ENCODE measurements at places on chromosomes 11 and 22.

DNA sequence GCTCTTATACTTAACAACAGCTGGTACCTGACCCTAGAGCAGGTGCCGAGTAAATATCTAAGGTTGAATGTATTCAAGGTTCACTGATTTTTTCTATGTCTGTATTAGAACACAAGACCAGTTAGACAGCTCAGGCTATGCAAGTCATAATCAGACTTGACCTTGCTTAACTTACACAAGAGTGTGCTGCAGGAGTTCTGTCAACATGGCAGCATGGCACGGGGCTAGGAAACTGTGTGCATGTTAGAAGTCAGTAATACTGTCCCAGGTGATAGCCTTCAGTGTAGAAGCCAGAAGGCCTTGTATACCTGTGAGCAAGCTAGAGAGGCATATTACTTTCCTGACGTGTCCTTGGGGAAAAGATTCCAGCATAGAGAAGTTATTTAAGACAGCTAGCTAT lies 253.1 kb downstream of the FAT3 start:
- DNase-seq, result no peak

DNA sequence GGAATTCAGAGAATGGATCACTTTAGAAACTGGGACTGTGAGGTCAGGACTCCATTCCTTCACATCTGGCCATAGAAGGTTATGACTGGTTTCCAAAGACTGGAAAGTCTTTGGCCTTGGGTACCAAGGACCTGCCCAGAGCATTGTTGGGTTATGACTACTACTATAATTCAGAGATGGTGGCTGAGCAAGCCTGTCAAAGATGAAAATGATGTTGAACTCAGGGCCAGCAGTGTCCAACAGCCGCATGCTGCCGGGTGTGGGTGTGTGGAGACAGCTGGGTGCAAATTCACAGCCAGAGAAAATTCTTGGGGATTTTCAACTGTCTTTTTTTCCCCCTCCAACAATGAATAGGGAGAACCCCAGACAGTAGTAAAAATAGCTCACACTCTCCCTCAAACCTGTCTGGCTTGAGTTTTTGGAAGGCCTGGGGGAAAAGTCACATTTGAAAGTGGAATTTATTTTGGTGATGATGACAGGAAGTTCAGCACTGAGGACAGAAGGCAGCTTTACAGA lies 166.8 kb upstream of the NCAM1 start:
- no peak for DNase-seq

- DNase-seq, result no peak
These were observed 128.6 kb downstream of the SLC17A6 start for GRCh38 chr11:22466809-22467208.

DNA sequence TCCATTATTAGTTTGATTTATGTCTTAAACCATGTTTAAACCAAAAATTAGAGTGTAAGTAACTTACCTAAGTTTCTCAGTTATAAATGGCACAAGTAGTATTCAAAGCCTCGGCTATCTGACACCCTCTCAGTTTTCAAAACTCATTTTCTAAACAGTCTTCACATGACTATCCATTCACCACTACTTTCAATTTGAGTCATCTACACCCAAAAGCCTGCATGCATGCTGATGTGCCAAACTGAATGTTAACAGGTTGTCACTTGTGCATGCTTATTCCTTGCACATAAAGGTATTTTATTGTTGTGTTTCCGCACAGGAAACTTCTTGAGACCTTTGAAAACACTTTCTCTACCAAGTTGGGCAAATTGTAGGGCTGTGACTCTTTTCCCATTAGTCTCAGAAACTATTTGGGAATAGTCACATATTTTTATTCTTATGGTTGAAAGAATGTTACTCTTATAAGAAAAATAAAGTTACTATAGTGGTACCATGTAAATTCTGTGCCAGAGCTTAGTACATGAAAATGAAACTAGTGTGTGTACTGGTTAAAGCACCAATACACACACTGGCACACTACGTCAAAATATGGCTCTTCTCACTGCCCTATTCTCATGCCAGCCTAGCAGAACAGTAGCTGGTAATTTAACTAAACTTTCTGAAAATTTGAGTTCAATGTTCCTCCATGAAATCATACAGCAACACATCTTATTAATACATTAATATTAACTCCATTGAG lies 2.2 kb upstream of the OR51E2 start:
- DNase-seq, result no peak

GRCh38 chr22:43554694-43555365 lies 143.0 kb downstream of the MPPED1 start:
- DNase-seq, result no peak

Measured in NCI-H1436 (cell line).